ENCODE measurements at places on chromosomes 1 and 21. TPM values are rescaled to one million over a fixed set of nuclear protein-coding genes. Genes with fewer than 3 reads are reported as not detected.

NBPF4 gene
- not detected for total RNA-seq

CYB5RL gene
- total RNA-seq, result 7.9 TPM

EIF4G3 gene
- 103 TPM for total RNA-seq

ZMYND12 gene
- total RNA-seq, result 0.90 TPM

OR2T35 gene
- total RNA-seq, result not detected

LACTBL1 gene
- total RNA-seq, result not detected

B3GALT5 gene
- not detected for total RNA-seq

- DNase-seq, result no peak
Measured at GRCh38 chr1:47675047-47675675, 237.3 kb downstream of the FOXD2 start.

DNA sequence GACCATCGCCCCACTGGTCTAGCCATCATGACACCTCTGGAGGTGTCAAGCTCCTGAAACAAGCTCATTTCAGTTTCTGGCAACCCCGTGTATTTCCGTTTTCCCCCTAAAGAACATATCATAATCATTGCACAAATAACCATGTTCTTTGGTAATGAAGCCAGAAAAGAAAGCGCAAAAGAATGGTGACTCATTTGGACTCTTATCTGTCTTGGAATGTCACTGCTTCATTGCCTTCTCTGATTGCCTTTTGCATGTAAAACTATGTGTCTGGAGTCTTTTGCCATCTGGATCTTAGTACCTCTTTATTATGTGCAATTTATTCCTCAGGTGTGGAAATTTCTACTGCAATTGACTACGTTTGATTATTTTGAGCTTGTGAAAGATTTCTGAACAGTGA is 110.5 kb downstream of the COLGALT2 start:
- no peak for DNase-seq

DNA sequence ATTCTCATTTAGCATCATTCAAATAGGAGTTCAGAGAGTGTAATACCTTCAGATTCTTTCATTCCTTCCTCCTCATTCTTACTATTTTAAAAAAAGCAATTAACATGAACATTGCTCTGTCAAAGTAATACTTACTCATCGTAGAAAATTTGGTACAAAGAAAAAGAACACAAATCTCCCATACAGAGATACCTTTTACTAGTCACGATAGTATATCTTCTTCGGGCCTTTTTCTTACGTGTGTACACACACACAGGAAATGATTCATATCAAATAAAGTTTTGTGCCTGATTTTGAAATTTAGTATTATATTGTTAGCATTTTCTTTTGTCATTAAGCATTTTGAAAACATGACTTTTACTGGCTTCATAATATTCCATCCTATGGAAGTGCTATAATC is 52.9 kb downstream of the NCF2 start:
- no peak for DNase-seq

- DNase-seq, result no peak
Measured at GRCh38 chr1:39965044-39965443, 10.1 kb downstream of the MFSD2A start.

DNA sequence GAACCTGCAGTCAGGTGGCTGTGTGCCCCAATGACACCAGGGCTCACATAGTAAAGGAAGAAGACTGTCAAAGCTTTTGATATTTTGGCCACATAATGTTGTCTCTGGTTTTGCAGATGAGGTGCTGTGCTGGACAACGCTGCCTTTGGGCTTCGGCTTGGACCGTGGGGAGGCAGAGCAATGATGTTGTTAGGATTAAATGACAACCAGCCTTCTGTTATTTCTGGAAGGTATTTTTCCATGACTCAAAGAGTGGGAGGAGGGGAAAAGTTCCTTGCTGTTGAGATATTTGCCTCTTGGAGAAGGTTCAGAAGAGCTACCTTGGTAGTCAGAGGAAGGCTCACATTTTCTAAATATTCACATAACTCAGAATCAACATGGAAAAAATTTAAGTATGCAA is 187.3 kb upstream of the GALNT2 start:
- DNase-seq, result no peak

DNA sequence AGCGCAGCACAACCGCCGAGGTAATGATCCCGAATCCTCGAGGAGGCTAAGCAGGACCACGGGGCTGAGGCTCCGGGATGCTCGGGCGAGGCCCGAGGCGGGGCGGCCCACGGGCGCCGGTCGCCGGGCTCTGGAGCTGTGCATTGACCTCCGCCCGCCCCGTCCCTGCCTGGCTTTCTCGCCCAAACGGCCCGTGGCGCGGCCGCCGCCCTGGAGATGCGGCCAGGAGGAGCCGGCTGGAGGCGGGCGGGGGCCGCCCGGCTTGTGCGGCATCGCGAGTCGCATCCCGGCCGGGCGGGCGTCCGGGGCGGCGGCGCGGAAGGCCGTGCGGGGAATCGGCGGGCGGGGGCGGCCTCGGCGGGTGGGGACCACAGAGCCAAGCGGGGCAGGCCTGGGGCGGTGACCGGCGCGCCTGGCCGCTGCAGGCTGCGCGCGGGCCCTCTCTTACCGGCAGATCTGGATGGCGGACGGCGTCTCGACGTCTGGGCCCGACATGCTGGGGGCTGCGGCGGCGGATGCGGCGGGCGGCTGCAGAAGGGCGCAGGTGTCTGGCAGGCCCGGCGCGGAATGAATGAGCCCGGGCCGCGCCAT is 663 bp downstream of the ACOT7 start:
- no peak for DNase-seq

- no peak for DNase-seq
Measured at GRCh38 chr1:109476825-109477224, 6.9 kb upstream of the ATXN7L2 start.

DNA sequence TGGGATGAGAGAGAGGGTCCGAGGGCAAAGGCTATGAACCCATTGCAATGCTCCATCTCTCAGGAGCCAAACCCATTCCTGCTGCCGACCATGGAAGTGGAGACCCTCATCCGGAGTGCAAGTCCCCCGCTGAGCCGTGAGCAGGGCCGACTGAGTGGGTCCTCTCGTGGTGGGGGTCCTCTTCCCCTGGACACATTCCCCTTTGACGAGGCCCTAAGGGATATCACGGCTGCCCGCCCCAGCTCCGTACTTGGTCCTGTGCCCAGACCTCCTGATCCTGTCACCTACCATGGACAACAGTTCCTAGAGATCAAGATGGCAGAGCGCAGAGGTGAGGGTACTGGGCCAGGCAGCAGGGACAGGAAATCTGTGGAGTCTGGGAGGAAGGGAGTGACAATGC is 11.0 kb downstream of the HYI start:
- DNase-seq, result no peak

- no peak for DNase-seq
Measured at GRCh38 chr21:41508415-41509144, 622 bp upstream of the TMPRSS2 start.

DNA sequence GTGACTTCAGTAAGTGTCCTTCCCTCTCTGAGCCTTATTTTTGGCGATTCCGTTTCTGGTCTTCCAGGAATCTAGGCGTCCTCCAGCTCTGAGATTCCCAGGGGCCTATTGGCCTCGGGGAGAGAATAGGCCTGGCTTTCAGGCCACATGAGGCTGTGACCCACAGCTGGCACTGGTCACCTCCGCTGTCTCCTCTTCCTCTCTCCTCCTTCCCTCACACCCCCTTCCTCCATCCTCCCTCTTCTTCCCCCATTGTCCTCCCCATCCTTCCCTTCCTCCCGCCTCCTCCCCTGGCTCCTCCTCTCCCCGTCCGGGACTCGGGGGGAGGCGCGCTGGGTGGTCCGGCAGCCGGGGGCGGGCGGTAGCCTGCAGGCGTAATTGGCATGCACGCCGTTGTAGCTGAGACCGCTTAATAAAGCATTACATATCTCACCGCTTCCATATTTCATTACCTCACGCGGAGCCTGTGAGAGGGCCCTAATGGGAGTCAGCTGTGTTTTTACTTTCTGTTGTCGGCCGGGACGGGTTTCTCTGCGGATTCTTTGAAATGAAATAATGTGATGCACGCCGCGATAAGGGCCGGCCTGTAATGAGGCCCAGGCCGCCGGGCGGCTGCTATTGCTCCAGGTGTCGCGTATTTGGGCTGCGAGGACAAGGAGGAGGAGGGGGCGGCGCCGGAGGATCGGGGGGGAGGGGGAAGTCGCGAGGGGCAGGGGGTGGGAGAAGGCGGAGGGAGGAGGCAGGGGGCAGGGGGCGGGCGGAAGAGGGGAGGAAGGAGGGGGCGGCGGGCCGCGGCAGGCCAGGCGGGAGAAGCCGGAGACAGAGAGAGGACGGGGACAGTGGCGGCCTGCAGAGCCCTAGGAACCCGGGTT is 95.3 kb downstream of the FOXD2 start:
- no peak for DNase-seq

- DNase-seq, result no peak
Measured at GRCh38 chr1:163203561-163203960, 845 bp upstream of the RGS5 start.

DNA sequence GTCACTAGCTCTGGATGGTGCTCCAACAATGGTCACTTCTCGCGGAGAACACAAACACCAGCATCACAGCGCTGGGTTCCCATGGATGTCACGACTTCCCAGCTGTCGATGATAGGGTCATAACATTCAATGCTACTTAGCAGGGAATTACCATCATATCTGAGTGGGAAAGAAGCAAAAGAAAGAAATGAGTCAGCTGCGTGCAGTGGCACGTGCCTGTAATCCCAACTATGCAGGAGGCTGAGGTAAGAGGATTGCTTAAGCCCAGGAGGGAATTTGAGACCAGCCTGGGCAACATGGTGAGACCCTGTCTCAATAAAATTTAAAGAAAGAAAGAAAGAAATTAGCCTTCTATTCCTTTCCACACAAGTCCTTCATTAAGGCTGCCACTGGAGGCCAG is 3.6 kb upstream of the RABIF start:
- no peak for DNase-seq

DNA sequence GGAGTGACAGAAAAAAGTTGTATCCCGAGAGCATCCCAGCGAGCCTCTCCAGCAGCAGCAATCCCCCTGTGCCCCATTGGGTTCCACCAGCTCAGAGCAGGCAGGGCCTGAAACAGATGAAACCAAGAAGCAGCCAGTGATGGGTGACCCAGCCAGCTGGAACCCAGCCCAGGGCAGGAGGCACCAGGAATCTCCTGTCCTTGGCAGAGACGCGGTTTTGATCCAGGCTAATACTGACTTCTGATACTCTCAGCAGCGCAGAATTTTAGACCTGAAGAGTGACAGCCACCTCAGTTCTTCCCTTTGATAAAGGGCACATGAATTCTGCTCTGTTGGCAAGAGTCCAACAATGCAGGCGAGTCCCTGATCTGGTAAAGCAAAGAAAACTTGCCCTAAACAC is 11.4 kb upstream of the OLIG1 start:
- no peak for DNase-seq

- DNase-seq, result no peak
Measured at GRCh38 chr1:54850737-54851136, 36.3 kb downstream of the DHCR24 start.

DNA sequence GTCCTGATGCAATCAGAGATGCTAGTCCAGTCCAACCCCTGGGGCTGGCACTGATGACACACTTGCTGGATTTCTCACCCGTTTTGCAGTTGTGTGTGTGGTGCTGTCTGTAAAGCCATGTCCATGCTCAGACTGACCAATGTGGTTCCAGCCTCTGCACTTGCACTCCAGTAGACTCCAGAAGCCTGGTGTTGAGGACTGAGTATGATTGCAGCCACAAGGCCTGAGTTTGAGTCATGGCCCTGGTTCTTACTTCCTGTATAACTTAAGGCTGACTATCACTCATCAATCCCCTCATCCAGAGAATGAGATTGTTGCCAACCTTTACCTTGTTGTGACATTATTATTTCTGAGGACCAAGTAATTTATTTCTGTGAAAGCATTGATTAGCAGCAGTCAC is 34.8 kb upstream of the IKBKE start:
- DNase-seq, result no peak

DNA sequence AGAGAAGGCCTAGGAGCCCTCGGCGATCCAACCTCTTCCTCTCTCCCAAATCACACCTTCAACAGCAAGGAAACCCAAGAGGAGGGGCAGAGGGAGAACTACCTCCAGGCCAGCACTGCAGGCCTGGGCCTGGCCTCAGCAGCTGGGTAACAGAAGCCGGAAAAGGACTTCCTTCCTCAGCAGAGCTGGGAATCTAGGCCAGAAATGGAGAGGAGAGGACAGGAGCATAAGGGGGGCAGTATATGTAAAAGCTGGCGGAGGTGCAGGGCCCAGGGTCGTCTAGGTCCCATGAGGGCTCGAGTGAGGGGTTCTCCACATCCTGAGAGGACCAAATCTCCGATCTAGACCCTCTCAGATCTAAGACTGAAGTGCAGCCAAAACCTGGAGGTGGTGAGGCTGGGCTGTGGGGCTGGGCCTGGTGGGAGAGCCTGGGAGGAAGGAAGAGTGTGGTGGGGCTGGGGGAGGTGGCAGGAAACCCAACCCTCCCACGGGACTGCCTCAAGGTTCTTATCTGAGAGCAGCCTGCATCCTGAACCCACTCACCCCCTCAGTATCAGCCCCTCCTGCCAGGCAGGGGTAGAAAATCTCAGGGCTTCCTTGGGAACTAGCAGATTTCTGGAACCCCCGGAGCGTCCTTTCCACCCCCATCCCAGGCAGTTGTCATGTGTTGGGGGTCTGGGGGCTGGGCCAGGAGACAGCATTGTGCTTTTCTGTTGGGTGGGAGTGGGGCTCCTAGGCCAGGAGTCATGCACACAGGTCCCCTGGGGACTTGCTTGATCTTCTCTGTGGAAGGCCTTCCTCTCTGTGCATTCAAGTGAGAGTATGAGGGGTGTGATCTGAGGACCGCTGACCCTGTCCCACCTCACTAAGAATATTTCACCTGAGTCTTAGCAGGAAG is 33.0 kb downstream of the PIK3C2B start:
- DNase-seq, result no peak

- DNase-seq, result no peak
Measured at GRCh38 chr1:70465911-70466310, 54.8 kb downstream of the CTH start.

DNA sequence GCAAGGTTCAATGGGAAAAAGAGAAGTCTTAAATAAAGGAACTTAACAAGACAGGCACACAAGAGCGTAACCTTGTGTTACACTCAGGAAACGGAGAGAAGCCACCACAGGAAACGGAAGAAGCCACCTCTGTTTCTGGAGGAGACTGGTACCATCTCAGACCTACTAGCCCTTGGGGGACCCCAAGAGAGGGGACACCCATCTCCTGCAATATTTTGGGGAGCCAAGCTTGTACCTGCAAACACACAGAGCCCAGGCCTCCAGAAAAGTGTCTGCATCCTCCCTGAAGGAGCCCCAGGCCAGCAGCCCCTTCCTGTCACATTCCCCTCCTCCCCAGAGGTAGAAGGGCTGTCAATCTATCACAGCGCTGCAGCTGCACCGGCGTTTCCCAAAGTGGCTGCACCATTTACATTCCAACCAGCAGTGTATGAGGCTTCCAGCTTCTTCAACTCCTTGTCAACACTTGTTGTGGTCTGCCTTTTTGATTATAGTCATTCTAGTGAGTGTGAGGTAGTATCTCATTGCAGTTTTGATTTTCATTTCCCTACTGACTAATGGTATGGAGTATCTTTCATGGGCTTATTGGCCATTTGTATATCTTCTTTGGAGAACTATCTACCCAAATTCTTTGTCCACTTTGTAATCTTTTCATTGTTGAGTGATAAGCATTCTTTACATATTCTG is 23.0 kb upstream of the PADI1 start:
- DNase-seq, result no peak

- peak; percentile 88 for DNase-seq
Measured at GRCh38 chr1:32716312-32717148, 14.0 kb upstream of the SYNC start.
